GM03348 (cell line): ENCODE measurements at places on chromosomes 11 and 22.
A peak's percentile ranks its signal among the peaks of the same experiment; 100 is the strongest.

DNA sequence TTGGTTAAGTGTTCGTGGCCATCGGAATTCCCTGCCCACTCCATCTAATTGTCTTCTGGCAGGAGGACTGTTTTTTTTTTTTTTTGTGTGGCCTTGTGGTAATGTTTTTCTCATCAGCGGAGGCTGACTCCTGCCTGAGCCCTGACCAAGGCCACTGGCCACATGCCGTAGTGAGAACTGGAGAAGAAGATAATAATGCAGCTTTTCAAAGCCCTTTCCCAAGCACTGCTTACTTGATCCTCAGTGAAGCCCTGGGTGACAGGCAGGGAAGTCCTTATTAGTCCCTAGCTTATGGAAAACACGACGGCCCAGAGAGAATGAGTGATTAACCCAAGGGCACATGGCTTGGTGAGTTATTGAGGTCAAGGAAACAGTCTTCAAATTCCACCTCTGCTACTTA is 71.2 kb downstream of the ADM start:
- DNase-seq = no peak

- no peak for DNase-seq
Observed at GRCh38 chr22:50258361-50259292, 2.9 kb downstream of the MAPK12 start.

DNA sequence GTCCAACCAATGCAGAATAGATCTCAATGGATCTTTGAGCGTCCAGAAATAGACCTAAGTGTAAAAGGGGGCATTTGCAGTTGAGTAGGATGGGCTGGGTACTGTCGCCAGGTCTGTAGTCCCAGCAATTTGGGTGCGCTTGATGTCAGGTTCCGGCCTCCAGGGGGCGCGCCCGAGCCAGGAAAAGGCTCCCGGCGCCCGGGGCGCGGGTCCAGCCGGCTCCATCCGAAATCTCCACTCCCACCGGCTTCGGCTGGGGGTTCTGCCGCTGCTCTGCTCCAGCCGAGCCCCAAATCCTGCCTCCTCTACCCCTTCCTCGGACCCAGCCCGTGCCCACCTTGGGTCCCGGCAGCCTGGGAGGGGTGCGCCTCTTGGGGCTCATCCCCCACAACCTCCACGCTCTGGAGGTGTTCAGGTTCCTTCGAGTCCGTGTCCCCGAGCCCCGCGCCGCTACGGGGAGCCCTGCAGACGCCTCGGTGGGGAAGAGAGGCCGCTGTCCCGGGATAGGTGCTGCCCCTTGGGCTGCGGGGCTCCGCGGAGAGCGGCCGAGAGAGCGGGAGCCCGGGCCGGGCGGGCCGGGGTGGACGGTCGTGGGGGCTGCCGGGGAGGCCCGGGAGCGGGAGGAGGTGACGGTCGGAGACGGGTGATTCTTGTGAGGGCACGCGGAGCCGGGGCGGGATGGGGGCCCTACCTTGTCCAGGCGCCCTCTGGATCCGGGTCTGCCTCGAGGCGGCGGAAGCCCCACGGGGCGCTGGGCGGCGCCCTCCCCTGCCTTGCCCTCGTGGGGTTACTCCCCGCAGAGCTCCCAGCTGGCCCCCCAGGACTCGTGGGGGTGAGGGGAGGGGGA is 13.0 kb upstream of the CYB5R3 start:
- peak; percentile 92 for DNase-seq

DNA sequence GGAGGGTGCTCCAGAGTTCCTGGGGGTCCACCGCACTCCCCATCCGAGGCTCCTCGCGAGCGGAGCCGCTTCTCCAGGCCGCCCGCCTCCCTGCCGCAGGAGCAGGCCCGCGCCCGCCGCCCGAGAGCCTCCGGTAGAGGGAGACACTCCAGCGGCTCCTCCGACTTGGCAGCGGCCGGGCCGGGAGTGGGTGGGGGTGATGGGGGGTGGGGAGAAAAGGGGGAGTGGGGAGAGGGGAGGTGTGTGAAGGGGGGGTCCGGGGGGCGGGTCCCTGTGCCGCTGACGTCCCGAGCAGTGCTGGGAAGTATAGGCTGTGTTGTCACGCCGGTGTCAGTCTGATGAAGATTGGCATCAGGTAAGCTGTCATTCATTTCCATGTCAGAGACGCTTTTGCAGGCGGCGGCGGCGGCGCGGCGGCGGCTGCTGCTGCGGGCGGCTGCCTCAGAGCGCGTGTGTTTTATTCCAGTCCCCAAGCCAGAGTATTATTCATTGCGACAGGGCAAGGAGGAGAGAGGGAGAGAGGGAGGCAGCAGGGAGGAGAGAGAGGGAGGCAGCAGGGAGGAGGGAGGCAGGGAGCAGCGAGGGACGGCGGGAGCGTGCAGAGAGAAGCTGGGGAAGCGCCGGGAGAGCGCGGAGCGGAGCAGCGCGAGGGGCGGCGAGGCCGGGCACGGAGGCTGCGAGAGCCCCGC is at the start of gene PKNOX2:
TSS of gene PKNOX2 (plus strand) at position 330 of the 689 bp plus-strand sequence. CDS start 186,555 bp downstream, outside the sequence.
- DNase-seq = peak; percentile 89

GRCh38 chr11:1930462-1930830 is 10.9 kb downstream of the TNNT3 start:
- no peak for DNase-seq

DNA sequence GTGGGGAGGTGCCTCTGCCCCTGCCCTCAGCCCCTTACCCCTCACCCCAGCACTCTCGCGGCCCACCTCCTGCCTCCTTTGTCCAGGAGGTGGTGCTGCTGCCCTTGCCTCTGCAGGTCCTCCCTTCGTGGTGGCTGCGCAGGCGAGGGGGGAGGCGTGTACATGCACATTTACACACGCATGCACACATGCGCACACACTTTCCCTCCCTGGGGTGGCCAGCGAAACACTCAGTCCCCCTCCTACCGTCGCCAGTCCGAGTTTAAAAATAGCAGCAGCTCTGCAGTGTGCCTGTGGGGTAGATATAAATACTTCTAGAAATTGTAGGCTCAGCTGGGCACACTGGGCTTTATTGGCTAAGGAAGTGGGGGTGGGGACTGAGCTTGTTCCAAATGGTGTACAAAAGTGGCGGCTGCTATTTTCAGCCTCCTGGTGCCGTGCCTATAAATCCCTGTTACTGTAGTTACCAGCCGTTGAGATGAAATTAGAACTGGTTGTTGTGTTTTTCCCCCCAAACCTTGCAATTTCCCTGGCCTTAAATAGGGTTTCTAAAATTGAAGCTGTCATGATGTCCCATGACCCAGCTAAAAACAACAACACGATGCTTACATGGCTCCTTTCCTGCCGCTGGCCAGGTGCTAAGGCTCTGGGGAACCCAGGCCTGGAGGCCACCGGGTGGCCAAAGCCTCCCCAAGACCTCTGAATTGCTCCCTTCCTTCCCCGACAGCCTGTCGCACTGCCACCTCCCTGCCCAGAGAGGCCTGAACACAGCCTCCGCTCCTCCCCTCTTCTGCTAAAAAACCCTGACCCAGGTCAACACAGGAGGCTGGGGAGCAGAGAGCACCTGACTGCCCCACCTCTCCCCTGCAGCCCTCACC is 12.4 kb downstream of the PICK1 start:
- DNase-seq = peak; percentile 86

DNA sequence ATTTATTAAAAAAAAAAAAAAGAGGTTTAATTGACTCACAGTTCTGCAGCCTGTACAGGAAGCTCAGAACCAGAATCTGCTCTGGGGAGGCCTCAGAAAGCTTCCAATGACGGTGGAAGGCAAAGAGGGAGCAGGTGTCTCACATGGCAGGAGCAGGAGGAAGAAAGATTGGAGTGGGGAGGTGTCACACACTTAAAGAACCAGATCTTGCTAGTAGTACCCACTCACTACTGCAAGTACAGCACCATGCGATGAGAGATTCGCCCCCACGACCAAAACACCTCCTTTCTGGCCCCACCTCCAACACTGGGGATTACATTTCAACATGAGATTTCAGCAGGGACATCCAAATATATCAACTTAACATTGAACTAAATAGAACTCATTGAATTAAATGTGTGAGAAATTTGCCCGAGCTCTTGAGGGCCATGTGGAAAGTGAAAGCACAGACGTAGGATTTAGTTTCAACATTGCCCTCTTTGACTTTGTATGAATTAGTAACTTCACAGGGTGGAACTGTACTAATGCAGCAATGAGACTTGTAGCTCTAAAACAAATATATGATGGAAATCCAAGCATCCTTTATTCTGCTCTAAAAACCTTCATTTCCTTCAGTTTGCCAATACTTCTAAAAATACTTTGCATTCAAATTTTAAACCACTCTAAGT is 628.2 kb downstream of the FAM181B start:
- DNase-seq = no peak

DNA sequence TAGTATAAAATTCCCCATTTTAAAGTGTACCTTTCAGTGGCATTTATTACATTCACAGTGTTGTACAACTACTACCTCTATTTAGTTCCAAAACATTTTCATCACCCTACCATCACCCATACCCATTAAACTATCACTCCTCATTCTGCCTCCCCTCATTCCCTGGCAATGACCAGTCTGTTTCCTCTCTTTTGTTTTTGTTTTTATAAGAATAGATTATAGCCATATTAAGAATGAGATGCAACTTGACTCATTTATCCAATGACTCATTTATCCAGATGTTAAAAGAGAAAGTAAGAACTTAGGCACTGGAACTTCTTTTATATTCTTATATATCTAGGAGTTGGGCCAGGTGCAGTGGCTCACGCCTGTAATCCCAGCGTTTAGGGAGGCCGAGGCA is 156.3 kb downstream of the FAT3 start:
- peak; percentile 71 for DNase-seq

DNA sequence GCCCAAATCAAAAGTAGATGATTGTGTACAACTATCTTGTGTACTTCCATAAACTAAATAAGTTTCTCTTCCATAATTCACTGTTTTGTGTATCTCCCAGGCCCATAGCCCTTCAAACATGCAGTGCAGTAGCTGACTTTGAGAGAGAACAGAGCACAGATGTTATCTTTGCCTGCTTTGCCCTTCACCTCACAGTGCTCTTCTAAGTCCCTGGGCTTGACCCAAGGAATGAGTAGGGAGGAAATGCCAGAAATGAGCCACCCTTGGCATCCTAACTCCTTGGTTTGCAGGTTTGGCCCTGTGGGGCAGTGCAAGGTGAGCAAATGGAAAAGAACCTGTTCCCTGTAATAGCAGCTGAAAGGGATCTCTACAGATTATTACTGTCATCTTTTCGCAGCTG is 79.2 kb downstream of the STIM1 start:
- DNase-seq = no peak

GRCh38 chr11:77455740-77456139 is 18.2 kb downstream of the PAK1 start:
- DNase-seq = no peak

DNA sequence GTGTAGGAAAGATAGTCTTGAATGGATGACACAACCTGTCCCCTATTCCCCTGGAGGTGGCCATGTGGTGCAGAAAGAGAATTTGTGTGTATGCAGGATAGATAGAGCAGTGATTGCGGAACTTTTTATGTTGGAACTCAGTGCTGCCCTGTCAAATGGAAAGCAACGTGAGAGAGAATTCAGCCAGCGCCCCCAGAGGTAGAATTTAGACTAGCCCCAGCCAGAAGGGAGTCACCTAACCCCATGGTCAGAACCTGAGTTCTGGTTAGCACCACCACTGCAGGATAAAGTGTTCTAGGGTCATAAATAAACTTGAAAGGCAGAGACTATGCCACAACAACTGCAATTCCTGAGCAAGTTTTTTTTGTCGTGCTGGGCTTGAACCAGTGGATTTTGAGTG is 152.9 kb upstream of the GRIA4 start:
- no peak for DNase-seq

GRCh38 chr11:14015711-14016110 is 53.2 kb downstream of the SPON1 start:
- no peak for DNase-seq

DNA sequence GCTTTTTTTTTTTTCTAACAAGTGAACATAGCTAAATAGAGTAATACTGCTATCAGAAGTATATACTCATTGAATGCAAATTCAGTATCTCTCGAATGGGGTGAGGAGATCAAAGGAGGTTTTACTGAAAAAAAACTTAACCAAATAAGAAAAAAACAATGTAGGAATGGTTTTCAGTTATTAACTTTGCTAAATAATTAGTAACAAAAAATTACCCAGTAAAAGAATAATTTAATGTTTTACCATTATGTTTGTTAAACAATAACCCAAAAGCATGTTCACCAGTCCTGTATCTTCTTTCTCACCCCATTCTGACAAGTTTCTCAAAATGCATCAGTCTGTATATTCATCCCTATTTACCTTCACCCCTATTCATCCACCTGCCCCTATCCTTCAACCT is 22.6 kb upstream of the CTSC start:
- no peak for DNase-seq

DNA sequence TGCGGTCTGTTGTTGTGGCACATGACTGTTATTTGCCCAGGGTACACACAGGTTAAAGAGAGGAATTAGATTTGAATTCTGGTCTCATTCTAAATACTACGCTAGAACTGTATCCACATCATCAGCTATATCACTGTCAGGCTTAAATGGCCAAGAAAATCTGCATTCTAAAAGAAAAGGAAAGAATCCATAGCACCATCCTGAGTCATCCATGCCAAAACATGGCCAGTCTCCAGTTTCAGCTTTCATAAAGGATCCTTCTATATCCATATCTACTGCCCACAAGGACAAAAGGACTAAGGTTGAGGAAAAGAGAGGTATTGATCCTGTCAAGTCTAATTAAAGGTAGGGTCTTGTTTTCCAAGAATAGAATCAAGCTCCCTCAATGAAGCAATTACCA is 73.6 kb upstream of the GDPD4 start:
- peak; percentile 7 for DNase-seq

DNA sequence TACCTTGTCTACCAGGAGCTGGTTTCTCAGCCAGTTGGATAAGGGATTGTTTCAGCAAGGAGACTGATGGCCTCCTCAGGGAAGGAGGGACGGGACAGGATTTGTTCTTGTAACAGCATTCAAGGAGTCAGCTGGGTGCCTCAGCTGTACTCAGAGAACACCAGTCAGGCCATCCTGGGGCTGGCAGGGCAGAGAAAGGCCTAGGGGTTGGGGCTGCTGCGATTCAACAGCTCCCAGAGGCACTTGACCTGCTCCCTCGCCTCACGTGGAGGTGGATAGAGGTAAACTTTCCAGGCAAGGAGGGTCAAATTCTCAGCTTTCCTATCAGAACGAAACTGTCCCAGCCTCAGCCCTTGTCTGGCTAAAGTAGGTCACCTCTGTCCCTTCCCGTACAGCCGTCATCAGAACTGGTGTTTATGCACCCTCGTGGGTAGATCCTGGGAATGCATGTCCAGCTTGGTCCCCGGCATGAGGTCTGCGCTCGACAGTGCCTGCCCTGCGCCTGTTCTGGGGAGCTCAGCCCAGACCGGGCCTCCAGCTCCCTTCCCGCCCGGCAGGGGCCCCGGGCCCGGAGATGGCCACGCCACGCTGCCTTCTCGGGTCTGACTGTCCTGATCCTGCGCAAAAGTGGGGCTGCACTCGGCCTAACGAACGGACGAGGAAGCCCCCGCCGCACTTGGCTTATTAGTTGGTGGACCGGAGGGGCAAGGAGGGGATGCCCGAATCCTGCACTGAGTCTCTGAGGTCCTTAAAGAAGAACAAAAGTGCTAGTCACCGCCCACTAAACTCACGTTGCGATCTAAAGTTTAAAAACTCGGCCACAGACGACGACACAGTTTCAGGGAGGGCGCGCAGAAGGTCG is 762 bp upstream of the CCDC134 start:
- peak; percentile 76 for DNase-seq

GRCh38 chr11:7204778-7205177 is 46.9 kb upstream of the SYT9 start:
- no peak for DNase-seq

- DNase-seq = peak; percentile 82
Observed at GRCh38 chr11:119094816-119095065, 6.9 kb downstream of the DPAGT1 start.

- DNase-seq = no peak
Observed at GRCh38 chr22:45207981-45208664, 32.6 kb downstream of the KIAA0930 start.
